ENCODE measurements at places on chromosomes 4 and X. TPM values are rescaled to one million over a fixed set of nuclear protein-coding genes. Genes with fewer than 3 reads are reported as not detected.

The ZNF157 gene
- total RNA-seq = 0.23 TPM

GRCh38 chr4:15352524-15352923 lies 75.3 kb upstream of the C1QTNF7 start:
- no peak for DNase-seq

GRCh38 chr4:1469043-1469442 lies 62.8 kb upstream of the NKX1-1 start:
- no peak for DNase-seq

The IDH3G gene
- 42.7 TPM for total RNA-seq

- DNase-seq = no peak
Observed at GRCh38 chr4:56414135-56414670, 21.2 kb downstream of the PPAT start.

Data from upper lobe of right lung (tissue), 1 donor.